ENCODE measurements at places on chromosomes 7 and 10.

DNA sequence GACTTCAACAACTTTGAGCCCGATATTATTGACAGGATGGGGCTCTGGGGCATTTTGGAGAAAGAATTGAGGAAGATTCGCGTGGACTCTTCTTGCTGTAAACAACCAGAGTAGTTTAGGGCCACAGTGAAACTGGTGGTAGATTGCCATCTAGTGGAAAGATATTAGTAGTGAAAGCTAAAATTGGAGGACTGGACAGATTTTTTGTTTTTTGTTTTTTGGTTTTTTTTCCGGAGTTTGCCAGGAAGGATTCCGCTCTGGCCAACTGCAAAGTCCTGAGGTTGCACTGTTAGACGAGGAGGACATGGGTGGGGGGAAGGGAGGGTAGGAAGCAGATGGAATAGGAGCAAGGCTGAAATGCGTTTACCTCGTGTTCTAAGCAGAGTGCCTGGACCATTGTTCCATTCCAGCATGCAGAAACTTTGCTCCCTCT lies 11.7 kb downstream of the NOBOX start:
- peak; percentile 72 for DNase-seq

GRCh38 chr7:141268614-141269013 lies 194.8 kb downstream of the TMEM178B start:
- DNase-seq: no peak

DNA sequence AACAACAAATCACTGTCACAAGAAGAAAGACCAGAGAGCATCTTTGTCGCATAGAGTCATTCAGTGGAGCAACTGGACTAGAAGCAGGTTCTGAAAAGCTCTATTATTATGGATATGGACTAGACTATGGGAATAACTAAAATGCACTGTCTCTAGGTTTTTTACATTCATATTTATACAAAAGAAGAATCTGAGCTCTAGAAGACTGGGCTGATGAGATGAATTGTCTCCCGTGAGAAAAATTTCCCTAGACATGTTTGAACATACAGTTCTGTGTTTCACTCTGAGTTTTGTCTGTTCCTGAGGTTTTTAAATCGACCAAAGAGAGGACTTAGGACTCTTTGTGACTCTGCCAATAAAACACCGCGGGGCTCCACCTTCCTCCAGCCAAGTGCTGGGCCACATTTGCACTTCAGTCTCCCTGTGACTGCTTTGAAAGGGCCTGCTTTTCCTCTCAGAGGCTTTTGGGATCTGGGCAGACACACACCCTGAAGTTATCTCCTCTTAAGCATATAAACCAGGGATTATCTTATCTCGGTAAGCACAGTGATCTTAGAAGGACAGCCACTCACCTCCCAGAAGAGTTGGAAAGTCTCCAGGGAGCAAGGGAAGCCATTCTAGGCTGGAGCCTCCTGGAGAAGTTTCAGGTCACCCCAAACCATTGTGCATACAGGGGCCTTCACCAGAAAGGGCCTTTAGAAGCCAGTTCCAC lies 101.0 kb upstream of the JCAD start:
- DNase-seq: no peak

- DNase-seq: no peak
These were observed 52.8 kb upstream of the ANTXRL start for GRCh38 chr10:46234026-46234425.

GRCh38 chr7:50685135-50686065 lies 97.3 kb downstream of the GRB10 start:
- no peak for DNase-seq

DNA sequence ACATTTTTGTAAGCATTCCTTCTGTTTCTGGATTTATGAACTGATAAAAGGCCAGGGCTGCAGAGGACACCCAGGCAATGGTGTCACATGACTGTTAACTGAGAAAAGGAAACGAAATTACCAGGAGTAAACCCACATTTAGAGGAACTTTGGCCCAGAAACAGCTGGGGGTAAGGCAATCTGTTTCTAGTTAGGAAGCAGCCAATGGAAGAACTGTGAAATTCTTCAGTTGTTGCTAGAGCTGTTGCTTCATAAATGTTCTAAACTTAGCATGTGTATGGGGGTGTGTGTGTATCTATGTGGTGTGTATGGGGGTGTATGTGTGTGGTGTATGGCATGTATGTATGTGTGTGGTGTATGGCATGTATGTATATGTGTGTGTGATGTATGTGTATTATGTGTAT lies 11.8 kb upstream of the PDCD4 start:
- peak; percentile 87 for DNase-seq

- no peak for DNase-seq
These were observed 505 bp upstream of the FAM204A start for GRCh38 chr10:118342638-118343020.

DNA sequence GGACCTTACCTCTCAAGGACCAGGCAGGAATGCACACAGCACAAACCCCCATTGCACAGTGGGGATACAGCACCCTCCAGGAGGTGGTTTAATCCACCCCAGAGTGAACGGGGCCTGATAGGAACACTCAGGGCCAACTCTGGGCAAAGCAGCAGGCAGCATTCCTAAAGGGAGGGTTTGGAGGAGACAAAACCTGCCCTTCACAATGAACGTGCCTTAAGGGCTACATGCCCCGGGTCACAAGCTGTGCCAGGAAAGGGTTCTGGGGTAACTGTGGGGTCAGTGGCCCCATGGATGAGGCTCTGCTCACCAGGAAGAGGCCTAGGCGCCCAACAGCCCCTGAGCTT lies 1.1 kb downstream of the GPRIN2 start:
- DNase-seq: no peak

- DNase-seq: no peak
These were observed 249.7 kb downstream of the NRG3 start for GRCh38 chr10:82124713-82125112.

DNA sequence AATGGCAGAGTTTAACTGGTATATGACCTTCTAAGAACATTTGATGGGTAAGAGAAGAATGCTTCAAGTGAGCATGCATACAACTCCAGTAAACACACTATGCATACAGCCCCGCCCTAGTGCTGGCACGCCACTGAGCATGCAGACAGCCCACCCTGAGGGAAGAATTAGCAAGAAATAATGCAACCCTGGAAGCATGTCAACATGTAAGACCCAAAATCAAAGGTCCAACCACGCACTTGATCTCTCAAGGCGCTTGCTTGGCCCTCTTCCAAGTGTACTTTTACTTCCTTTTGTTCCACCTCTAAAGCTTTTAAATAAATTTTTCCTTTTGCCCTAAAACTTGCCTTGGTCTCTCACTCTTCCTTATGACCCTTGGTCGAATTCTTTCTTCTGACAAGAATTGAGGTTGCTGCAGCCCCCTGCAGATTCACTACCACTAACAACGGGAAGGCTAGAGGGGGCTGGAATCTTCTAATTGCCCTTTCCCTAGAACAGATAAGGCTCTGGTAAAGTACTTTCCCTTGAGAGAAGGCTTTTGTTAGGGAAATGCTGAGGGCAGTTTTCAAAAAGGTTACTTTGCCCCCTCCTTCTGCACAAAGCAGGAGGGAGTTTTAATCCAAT lies 3.4 kb downstream of the FAM24B start:
- no peak for DNase-seq

DNA sequence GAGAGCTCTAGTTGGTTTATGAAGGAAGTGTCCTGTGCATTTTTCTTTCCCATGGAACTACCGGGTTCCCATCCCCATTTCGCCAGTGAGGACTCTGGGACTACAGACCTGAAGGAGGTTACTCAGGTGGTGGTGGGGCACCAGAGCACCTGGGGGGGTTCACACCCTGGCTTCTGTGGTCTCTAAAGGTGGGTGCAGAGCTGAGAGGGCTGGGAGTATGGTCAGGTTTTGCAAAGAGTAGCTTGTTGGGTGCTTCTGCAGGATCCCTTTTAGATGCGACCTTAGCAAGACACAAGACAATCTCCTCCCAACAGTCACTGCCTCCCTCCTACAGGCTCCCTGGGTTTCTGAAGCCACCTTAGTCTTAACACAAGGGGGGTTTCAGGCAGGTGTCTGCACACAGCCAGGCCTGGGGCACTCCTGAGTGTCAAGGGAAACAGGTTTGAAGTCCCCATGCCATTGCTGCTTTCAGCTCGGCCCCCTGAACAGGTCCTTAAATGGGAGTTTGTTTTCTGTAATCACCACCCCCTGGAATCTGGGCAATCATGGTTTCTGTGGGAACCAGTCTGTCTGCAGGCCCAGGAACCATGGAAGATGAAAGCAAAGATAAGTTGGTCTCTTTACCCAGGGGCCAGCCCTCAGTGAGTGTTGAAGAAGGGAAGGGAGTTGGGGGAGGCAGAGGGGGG lies 9.9 kb upstream of the CXCL12 start:
- DNase-seq: no peak
